OCI-LY7 (cell line): ENCODE measurements at places on chromosomes 4 and X.

GRCh38 chr4:112513971-112514646, 1.9 kb downstream of the NEUROG2 start:
- DNase-seq: no peak

- no peak for DNase-seq
Observed at GRCh38 chr4:123064390-123064789, 142.0 kb upstream of the NUDT6 start.

DNA sequence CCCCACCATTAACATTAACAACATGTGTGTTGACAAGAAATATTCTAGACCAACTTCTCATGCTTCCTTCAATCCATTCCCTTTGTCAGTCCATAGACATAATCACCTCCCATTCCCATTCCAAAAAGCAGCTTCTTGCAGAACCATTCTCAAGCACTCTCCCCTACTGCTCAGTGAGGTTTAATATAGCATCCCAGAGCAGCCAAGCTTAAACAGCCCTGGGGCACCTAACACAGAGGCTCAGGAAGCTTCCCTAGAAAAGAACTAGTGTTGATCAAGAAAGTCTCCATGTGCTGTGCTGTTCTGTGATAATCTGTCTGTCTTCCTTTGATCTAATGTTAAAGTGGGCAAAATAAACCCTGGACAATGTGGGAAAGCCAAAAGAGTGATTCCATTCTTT, 174.2 kb upstream of the NOCT start:
- no peak for DNase-seq

DNA sequence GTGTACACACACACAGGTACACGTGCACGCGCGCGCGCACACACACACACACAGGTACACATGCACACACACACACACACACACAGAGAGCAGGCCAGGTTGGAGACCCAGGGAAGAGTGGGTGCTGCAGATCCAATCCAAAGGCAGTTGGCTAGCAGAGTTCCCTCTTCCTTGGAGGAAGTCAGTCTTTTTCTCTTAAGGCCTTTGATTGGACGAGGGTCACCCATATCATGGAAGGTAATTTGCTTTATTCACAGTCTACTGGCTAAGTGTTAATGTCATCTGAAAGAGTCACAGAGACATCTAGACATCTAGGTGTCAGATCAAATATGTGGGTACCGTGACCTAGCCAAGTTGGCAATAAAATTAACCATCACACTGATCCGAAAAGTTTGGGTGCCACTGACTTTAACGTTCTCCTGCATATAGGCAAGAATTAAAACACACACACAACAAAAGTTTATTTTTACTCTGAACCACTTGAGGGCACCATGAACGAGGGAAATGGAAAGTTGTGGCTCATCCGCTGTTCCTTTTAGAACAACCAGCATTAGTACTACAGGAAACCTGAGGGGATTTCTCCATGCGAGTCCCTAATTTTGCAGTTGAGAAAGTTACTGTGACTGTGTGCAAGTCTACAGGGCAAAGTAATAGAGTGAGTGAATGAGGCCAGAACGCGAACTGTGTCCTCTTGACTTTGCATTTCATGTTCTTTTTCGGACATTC, 66.0 kb upstream of the STOX2 start:
- DNase-seq: peak; percentile 3

DNA sequence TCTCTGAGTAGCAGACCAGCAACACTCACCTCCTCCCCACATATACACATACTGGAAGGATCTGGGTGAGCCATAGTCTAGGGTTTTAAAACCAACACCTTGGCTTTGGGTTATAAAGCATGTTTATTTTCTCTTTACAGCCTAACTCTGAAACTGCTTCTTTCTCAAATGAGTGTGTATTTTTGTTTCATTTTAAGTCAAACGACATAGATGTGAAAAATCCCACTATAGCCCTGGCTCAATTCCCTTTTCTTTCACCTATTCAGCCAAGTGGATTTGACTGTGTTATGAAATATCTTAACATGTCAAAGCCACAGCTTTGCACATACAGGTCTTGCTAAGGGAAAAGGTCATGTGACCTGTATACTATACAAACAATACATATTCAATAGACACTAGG, 13.8 kb downstream of the NEXMIF start:
- DNase-seq: no peak

DNA sequence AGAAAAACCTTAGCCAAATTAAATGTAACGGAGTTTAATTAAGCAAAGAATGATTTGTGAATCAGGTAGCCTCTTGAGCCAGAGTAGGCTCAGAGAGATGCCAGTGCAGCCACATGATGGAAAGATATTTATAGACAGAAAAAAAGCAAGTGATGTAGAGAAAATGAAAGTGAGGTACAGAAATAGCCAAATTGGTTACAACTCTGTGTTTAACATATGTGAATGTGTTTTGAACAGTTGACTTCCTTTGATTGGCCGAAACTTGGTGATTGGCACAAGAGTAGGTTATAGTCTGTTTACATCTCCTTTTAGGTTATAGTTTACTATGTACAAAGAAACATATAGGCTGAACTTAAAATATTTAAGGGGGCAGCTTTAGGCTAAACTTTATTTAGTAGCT, 459.9 kb upstream of the BOD1L1 start:
- DNase-seq: no peak
